KG1 (cell line): ENCODE measurements at places on chromosomes 13 and 19.

DNA sequence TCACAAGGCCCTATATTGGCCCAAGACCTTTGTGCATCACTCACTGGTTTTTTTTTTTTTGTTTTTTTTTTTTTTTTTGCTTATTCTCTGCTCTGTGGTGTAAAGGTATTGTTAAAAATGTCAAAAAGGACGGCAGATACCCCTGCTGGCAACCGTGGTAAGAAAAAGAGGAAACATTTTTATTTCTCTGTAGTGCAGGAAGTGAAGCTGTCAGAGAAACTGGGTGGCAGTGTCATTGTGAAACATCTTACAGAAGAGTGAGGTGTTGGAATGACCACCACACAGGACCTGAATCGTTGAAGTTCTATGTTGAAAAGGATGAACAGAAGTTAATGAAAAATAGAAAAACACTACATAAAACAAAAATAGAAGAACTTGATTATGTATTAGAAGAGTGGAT is 346.4 kb downstream of the FGF9 start:
- peak; percentile 57 for DNase-seq

- no peak for DNase-seq
Measured at GRCh38 chr19:51702825-51703574, 9.9 kb downstream of the SPACA6 start.

GRCh38 chr13:29472332-29472961 is 123.0 kb downstream of the SLC7A1 start:
- DNase-seq: peak; percentile 45

DNA sequence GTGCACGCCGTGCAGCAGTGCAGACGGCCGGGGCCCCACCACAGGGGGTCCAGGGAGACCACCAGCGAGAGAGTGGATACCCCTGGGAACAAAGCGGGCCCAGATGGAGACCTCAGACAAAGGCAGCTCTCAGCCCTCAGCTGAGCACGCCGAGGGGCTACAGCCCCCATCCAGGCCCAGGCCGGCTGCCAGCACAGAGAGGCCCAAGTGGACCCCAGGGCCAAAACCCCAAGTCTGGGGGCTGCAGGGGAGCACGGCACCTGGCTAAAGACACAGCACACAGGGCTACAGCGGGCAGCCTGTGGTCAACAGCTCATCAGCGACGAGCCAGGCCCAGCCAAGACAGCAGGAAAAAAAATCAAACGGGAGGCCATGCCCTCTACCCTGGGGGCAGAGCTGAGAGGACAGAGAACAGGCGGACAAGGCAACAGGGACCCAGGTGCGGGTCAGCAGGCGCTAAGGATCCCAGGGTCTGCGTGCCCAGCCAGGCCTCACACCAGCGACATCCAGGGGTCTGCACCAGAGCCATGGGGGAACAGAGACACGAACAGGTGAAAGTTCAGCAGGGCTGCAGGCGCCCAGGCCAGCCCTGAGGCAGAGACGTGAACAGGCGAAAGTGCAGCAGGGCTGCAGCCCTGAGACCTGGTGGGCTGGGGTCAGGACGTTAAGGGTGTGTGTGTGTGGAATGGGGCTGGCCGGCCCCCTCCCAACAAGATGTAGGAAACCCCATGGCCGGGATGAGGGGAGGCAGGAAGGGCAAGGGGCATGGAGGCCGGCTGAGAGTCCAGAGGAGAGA is 34.3 kb downstream of the RASA3 start:
- DNase-seq: no peak

- no peak for DNase-seq
Measured at GRCh38 chr19:480016-480855, 16.1 kb upstream of the MADCAM1 start.

GRCh38 chr19:18984251-18984650 is 43.2 kb upstream of the HOMER3 start:
- no peak for DNase-seq

GRCh38 chr19:35107545-35107944 is 8.1 kb upstream of the FXYD3 start:
- DNase-seq: no peak

DNA sequence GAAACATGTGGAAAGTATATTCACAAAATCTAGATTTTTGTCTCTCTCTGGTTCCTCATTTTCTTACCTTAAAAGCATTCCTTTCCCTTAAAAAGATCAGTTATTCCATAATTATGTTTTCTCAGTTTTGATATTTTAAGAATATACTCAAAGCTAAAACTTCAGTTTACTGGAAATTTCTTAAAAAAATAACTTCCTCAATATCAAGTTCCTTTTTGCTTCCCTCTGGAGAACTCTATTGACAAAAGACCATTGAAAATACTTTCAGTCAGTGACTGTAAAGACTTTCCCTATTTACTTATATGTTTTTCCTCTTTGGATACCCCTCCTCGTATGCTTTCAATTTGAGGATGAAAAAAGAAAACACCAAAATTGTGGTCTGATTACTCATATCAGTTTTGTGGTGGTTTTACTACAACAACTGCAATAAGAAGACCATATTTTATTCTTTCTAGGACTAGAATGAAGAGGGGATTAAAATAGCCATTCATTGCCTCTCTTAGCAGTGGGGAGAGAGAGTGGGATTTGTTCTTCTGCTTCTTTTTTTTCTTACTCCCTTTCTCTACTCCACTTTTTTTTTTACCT is 113.2 kb downstream of the ESD start:
- no peak for DNase-seq

GRCh38 chr13:32530841-32531253 is 7.7 kb downstream of the N4BP2L2 start:
- DNase-seq: no peak

DNA sequence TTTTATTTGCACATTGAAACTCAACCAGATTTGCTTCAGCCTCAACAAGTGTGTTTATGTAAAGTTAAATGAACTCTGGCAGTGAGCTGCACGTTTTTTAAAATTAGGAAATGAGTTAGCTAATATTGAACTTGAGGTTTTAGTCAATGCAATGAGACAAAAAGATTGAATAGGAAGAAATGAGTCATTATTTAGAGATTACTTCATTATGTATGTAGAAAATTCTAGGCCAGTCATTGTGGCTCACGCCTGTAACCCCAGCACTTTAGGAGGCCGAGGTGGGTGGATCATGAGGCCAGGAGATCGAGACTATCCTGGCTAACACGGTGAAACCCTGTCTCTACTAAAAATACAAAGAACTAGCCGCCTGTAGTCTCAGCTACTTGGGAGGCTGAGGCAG is 22.8 kb upstream of the CD70 start:
- DNase-seq: no peak

DNA sequence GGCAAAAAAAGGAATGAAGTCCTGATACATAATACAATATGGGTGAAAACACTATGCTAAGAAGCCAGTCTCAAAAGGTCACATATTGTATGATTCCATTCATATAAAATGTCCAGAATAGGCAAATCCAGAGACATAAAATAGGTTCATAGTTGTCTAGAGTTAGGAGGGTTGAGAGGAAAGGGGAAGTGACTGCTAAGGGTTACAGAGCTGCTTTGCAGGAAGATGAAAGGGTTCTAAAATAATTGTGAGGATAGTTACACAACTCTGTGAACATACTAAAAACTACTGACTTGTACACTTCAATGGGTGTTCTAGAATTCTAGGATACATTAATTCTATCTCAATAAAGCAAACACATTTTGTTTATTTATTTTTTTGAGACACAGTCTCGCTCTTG is 25.7 kb downstream of the CAB39L start:
- no peak for DNase-seq
